SW480 (cell line): ENCODE measurements at places on chromosomes 4 and X.

GRCh38 chrX:25198891-25199290 is 183.1 kb upstream of the ARX start:
- no peak for DNase-seq

DNA sequence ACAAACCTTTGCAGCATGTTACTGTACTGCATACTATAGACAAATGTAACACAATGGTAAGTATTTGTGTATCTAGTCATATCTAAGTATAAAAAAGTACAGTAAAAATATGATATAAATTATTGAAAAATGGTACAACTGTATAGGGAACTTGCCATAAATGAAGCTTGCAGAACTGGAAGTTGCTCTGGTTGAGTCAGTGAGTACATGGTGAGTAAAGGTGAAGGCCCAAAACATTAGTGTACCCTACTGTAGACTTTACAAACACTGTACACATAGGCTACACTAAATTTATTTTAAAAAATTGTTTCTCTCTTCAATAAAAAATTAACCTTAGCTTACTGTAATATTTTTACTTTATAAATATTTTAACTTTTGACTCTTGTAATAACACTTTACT is 25.8 kb downstream of the SPIN3 start:
- no peak for DNase-seq

DNA sequence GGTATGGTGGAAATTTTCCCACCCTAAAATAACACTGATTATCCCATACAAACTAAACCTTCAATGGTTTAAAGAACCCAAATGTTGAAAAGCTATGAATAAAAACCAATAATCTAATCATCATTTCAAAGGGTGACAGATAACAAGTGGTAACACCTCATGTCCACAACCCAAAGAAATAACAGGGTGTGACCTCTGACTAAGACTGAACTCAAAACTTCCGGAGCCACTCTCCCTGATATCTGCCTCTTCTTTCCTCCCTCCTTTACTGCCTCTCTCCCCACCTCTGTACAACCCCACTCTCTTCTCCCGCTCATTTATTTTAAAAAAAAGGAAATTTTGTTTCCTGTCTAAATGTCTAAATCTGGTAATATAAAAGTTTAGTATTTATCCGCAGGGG is 11.5 kb downstream of the FBXW7 start:
- peak; percentile 20 for DNase-seq

DNA sequence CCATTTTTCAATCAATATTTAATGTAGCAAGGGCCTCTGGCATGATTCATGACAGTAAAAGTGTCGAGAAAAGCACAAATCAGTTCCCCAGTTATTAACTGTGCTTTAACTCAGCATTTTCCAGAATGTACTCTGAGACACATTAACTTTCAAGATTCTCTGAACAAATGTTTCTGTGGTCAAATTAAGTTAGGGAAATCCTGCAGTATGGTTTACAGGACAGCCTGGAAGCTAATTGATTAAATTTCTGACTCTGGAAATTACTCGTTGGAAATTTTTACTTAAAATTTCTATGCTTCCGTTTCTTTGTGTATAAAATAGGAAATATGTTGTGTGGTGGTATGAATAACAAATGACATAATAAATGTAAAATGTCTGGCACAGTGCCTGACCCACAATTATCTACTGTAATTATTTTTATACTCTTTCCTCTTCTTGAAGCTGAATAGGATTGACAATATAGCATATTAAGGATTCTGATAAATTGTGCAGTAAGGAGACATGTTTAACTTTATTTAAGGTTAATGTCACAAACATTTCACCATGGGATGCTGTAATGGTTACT is 33.7 kb downstream of the STK32B start:
- DNase-seq: no peak

GRCh38 chr4:101439926-101440325 is 92.6 kb upstream of the PPP3CA start:
- DNase-seq: no peak

GRCh38 chrX:66833426-66833825 is 194.5 kb upstream of the EDA2R start:
- no peak for DNase-seq

DNA sequence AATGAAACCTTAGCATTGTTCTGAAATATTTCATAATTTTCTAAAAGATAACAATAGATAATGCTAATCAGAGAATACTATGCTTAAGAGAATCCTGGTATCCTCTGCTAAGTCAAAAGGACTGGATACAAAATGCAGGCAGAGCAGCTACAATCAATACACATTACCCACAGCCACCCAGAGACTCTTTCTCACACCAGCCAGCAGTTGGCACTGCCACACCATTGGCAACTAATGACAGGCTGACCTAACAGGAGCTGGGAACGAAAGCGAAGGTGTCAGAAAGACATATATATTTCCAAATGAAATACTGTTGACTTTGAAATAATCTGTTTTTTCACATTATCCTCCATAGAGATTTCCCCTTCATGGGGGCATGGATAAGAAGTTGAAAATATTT is 122.6 kb upstream of the PLAC1 start:
- no peak for DNase-seq

DNA sequence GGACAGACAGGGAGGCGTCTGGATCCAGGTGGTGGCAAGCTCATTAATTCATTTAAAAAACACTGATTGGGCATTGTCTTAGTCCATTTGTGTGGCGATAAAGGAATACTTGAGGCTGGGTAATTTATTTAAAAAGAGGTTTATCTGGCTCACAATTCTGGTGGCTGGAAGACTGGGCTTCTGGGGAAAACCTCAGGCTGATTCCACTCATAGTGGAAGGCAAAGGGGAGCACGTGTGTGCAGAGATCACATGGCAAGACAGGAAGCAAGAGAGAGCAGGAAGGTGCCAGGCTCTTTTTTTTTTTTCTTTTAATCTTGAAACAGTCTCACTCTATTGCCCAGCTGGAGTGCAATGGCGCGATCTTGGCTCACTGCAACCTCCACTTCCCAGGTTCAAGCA is 100.2 kb upstream of the METTL14 start:
- DNase-seq: no peak

- DNase-seq: peak; percentile 60
Observed at GRCh38 chr4:153785910-153786721, 2.8 kb downstream of the SFRP2 start.

DNA sequence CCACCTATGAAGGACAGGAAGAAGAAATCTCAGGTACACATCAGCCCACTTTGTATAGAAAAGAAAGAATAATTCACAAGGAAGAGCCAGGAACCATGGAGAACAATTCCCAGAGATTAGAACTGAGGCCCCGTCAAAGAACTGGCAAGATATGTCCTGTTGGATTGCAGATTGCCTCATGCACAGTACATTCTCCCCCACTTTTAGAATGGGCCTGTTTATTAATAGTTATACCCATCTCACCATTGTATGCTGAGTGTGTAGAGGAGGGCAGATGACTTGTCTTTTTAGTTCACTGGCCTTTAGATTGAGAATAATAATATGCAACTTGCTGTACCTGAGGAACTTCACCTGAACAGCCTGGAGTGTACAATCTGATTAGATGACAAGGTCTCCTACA is 315.6 kb upstream of the HAND2 start:
- no peak for DNase-seq

DNA sequence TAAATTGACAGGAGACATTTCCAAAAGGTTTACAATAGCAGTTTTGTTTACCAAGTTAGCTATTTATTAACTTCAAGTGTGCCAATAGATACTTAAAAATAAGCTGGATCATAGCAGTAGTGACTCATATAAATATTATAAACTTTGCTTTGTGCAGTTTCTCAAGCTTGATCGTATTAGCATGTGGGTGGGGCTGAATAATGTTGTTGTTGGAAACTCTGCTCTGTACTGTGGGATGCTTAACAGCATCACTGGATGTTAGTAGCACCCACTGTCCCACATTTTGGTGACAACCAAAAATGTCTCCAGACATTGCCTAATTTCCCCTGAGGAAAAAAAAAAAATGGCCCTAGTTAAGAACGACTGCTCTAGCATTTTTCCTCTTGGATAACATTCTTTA is 855.2 kb upstream of the ADGRL3 start:
- no peak for DNase-seq
